ENCODE measurements at places on chromosomes 3 and 15.
A peak's percentile ranks its signal among the peaks of the same experiment; 100 is the strongest.

DNA sequence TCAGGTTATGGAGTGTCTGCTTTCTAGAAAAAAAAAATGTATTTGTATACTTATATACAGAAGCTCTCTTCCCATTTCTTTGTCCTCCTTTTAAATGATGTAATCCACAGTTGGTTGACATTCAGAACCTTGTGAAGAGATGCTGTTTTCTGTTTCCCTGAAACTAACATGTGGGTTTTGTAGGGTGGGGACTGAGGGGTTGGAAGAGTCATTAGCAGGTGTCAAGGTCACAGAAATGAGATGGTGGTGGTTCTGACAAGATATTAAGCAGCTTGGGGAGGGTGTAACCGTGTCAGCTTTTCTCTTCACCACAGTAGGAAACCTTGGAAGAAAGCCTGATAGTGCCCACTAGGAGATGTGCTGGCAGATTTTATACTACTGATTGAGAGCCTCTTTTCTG lies 2.4 kb downstream of the RASA2 start:
- DNase-seq: no peak

DNA sequence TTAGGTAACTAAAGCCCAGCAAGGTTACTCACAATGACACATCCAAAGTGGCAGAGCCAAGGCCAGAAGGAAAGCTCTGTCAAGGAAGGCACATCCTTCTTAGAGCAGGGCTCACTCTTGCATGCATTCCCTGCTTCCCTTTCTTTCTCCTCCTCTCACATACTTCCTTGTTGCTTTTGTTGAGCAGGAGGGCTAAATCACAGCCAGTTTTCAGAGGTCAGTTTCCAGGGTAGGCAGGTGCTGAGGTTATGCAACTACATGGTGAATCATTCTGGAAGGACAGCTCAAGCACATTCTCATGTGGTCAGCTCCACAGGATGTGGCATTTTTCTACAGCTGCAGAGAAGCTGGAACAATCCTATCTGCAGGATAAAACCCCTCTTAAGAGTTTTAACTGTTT lies 275.6 kb downstream of the ZNF621 start:
- peak; percentile 97 for DNase-seq

- no peak for DNase-seq
These were observed 38.3 kb downstream of the ANO10 start for GRCh38 chr3:43583481-43583880.

- DNase-seq: no peak
These were observed 493.3 kb upstream of the ROBO1 start for GRCh38 chr3:80261082-80261481.

- DNase-seq: no peak
These were observed 35.0 kb upstream of the LRRC3B start for GRCh38 chr3:26587571-26587970.

DNA sequence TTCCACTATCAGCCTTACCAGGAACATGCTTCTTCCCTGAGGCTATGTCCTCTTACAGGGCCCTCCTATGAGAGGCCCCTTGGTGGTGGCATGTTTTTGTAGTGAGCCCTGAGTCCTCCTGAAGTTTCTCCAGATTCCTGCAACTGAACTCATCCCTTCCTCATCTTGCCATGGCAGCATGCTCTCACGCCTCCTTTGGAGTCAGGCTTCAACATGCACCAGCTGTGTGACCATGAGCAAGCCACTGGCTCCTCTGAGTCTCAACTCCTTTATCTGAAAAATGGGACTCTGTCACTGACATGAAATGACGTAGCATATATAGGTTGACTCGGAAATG lies 216.3 kb upstream of the TLE3 start:
- DNase-seq: no peak

GRCh38 chr15:85094685-85095084 lies 113.0 kb downstream of the PDE8A start:
- DNase-seq: peak; percentile 40

DNA sequence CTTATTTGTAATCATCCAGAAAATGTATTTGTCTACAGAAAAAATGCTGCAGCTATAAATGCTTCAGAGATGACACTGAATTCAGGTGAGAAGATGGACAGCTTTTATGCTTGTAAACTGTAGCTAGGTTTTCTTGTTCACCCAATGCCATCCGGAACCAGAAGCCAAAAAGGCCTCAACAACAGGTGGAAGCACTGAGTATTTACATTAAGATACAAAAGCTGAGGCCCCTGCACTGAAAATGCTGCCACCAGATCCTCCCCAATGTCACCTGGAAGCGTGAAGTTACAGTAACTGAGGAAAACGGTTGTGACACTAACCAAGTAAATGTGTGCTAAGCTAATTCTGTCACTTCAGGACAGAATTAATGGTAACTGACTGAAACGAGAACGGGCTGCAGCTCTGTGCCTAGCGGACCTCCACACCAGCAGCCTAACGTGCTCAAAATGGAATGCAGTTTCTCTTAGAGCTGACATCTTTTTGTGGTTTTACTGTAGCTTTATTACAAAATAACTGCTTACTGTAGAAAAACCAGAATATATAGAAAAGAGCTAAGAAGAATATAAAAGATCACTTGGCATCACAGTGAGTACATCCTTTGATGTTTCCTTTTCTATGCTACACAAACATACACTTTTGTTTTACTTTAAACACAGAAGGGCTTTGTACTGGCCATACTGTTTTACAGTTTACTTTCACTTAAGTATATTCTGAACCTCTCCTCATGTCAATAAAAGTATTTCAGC lies 7.6 kb downstream of the CHSY1 start:
- DNase-seq: no peak

DNA sequence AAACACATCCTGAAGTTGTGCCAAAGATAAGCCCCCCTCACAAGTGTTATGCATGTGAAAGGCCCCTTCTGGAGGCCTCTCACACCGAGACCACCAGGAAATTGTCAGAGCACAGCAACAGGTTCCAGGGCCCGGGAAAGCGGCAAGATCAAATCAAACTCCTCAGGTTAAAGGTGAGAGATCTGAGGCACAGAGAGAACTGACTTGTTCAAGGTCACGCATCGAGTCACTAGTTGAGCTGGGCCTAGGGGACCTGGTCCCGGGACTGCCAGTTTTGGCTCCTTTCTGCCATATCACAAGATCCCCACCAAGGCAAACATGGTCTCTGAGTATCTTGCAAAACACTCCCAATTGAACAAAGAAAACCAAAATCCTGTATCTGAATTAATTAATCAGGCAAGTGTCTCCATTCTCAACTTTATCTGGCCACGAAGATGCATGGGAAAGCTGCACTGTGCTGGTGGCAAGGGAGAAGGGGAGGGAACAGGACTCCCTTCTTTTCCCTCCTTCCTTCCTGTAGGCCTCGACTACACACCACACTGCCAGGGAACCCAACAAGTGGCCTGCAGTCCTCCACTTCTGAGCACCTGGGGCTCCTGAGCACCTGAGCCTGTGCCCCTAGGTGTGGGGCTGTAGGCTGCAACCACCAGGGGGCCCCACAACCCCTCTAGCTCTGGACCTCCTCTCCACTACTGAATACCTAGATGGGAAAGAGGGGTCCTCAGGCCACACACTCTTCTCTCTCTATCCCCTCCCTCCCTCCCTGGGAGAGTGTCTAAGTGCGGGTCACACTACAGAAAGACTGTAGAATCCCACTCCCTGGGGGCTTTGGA lies 37.3 kb downstream of the ANP32A start:
- DNase-seq: no peak

DNA sequence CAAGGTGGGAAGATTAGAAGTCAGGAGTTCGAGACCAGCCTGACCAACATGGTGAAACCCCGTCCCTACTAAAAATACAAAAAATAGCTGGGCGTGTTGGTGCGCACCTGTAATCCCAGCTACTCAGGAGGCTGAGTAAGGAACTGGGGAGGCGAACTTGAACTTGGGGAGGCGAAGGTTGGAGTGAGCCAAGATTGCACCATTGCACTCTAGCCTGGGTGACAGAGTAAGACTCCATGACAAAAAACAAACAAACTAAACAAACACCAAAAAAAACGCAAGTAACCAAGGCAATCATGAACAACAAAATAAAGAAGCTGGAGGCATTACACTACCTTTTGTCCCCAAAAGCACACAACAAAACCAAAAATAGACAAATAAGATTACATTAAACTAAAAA lies 547.3 kb upstream of the GBE1 start:
- DNase-seq: no peak

DNA sequence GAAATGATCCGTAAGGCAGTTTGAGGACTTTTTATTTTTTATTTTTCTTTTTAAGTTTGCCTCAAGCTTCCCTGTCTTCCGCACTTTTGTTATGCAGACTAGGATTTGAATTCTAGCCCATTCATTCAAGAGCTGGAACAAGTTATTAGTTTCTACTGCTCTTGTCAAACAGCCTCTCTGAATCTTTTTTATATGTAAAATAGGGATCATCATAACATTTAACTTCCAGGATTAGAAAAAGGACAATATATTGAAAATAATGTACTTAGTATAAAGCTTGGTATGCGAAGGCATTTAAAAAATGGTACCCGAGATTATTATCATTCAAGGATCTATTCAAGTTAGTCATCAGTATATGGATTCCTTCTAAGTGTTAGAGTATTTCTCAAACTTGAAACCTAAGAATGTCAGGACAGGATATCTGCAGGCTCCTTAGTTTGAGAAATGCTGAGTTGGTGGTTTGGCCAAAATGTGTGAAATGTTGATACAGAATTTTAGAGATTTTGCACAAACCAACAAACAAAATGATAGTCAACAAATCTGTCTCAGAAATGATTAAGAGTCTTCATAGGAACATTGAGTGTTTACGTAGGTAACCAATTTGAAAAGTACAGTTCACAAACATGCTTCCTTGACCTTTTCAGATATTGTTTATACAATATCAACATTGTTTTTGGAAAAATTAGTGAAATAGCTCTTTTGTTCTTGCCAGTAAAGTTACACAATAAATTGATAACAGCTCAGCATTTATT lies 40.5 kb upstream of the IGSF10 start:
- peak; percentile 14 for DNase-seq

DNA sequence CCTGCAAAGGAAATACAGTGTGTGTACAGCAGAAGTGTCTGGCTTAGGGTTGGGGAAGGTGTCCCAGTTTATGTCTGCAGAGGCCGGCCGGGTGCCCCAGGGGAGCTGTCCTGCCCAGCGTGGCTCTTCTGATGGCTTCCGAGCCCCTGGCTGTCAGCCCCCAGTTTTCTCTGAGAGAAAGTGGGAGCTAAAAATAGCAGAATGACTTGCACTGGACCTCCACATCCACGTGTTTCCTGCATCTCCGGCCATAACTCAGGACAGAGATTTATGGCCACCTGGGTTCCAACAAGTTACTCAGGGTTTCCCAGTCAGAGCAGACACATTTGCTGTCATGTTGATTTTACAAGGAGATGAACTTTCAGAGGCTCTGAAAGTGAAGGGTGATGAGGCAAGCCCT lies 192.0 kb downstream of the ATP10A start:
- no peak for DNase-seq
